ENCODE measurements at places on chromosomes 2 and 18. TPM values are rescaled to one million over a fixed set of nuclear protein-coding genes. Genes with fewer than 3 reads are reported as not detected.
A peak's percentile ranks its signal among the peaks of the same experiment; 100 is the strongest.

Gene CPLX4
- polyA plus RNA-seq, result not detected

Gene OBSL1
- 35.9 TPM for polyA plus RNA-seq

Gene GALNT3
- 0.14 TPM for polyA plus RNA-seq

Gene TUBB6
- polyA plus RNA-seq, result 17.4 TPM

Gene HOXD8
- 52.5 TPM for polyA plus RNA-seq

Gene GATA6
- 0.35 TPM for polyA plus RNA-seq

Gene EML4
- polyA plus RNA-seq, result 3.0 TPM

Gene COL4A3
- polyA plus RNA-seq, result 3.8 TPM

Gene CHST9
- not detected for polyA plus RNA-seq

Gene CRYGD
- polyA plus RNA-seq, result not detected

Gene NAT8
- polyA plus RNA-seq, result not detected

Gene EXOC6B
- polyA plus RNA-seq, result 5.1 TPM

- DNase-seq, result no peak
Observed at GRCh38 chr18:49656073-49656692, 94.3 kb downstream of the LIPG start.

- no peak for DNase-seq
Observed at GRCh38 chr2:231512222-231512621, 18.0 kb downstream of the NMUR1 start.

GRCh38 chr2:7971841-7972240 is 710.0 kb upstream of the ID2 start:
- no peak for DNase-seq

DNA sequence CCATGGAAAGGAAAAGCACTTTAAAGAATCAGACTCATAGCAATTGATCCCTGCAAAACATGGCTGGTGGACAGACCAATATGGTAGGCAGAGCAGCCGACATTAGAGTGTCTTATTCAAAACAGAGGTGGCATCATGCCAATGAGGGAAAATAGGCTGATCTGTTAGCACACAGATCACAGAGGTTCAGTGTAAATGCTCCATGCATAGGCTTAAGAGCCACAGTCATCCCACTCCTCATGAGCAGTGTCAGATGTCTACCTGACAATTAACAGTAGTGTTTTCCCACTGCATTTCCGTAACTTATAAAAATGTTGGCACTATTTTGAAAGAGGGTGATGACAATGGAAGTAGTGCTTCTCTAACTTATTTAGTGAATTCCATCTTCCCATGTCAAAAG is 86.7 kb downstream of the SPATS2L start:
- DNase-seq, result no peak

- peak; percentile 23 for DNase-seq
Observed at GRCh38 chr2:232434091-232434490, 21.9 kb upstream of the ALPI start.

DNA sequence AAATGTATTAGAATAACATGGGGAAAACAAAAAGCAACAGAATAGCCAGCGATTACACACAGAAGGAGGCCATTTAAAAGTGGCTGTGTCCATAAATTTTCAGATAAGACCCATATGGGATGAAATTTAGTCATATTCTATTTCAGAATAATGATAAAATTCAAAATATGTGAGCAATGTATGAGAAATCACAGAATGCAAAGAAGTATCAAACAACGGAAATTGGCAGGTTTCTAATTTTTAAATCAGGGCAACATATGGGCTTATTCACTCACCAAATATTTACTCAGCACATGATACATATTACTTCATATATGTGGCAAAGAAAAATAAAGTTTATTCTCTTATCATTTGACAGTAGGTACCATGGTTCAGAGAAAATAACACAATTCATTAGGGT is 208.5 kb downstream of the GRB14 start:
- no peak for DNase-seq

GRCh38 chr2:200845194-200845593 is 19.3 kb downstream of the CLK1 start:
- DNase-seq, result no peak

DNA sequence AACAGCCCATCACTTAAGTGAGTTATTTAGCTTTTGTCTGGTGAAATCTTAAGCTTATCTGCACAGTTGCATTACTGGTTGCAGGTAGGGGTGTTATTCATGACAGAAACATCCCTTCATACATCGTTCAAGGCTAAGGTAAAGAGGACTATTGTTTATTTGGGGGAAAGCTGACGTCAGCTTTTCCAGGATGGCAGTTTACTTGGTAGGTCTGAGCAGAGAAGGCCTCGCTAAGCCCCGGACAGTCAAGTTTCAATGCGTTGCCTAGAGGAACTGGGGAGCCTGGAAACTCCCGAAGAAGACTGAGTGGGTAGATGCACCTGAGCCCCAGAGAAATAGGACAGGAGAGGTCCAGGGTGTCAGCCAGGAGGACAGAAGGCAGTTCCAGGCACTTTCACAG is 2.2 kb downstream of the RNU4ATAC start:
- no peak for DNase-seq

GRCh38 chr2:166436189-166436588 is 57.9 kb downstream of the SCN7A start:
- no peak for DNase-seq

DNA sequence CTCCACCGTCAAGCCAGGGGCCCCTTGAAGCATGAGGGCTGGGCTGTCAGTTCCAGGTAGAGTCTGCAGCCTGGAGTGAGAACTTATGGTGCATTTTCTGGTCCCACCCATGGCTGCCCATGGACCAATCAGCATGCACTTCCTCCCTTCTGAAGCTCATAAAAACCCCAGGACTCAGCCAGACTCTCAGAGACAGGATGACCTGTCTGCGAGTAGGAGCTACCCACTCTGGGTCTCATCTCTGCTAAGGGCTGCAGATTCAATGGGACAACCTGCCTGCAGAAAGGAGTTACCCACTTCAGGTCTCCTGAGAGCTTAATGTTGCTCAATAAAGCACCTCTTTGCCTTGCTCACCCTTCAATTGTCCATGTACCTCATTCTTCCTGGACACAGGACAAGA is 9.4 kb upstream of the DUSP19 start:
- no peak for DNase-seq

DNA sequence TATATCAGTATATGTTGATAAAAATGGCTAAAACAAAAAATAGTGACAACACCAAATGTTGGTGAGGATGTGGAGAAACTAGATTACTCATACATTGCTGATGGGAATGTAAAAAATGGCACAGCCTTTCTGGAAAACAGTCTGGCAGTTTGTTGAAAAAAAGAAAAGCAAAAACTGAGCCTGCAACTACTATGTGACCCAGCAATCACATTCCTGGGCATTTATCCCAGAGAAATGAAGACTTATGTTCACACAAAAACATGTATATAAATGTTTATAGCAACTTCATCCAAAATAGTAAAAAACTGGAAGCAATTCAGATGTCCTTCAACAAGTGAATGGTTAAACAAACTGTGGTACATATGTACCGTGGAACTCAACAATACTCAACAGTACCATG is 7.5 kb upstream of the KDSR start:
- DNase-seq, result no peak

GRCh38 chr2:159933040-159933726 is 129.2 kb downstream of the PLA2R1 start:
- DNase-seq, result no peak

GRCh38 chr2:112035786-112036185 is 19.3 kb upstream of the TMEM87B start:
- DNase-seq, result no peak

GRCh38 chr18:27735117-27735516 is 441.8 kb downstream of the CDH2 start:
- DNase-seq, result no peak

GRCh38 chr2:15835991-15836688 is 104.2 kb upstream of the MYCN start:
- no peak for DNase-seq

- peak; percentile 44 for DNase-seq
Observed at GRCh38 chr18:34322365-34323289, 97.9 kb upstream of the NOL4 start.

DNA sequence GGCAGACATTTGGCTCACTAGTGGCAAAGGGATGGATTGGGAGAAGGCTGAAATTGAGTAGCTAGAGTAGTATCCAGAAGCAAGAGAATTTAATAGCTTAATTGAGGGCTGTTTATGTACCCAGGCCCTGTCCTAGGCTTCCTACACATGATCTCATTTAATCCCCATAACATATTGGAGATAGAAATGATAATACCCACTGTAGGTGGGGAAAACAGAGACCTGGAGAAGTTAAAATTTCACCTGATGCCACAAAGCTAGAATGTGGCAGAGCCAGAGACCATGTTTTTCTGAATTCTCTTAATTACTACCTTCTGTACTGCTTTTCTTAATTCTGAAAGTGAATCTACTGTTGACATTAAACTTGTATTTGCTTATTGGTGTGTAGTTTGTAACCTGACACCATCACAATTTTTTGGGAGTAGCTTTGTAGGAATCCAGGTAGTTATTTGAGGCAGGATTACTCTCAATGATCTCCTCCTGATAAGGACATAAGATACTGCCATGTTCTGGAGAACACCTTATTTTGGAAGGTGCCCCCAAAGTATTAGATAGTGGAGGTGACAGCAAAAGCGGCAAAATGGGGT is 42.2 kb downstream of the RAB10 start:
- DNase-seq, result no peak

GRCh38 chr18:78596794-78597345 is 382.7 kb upstream of the SALL3 start:
- no peak for DNase-seq

DNA sequence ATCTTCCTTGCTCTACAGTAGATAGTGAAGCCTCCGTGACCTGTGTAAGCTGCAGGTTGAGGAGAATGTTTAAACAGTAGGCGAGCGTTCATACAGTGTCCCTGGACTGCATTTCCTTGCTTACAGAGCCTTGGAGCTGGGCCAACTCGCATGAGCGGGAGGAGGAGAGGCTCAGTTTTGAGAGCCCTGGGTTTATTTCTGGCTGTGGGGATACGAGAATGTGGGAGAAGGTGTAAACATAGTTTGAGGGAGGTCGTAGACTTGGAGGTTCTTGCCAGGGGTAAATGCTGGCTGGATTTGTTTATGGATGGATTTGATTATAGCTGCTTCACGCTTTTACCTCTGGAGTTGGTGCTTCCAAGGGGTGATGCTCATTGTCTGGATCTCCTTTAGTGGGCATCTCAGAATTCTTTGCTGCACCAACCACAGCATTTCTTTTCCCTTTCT is 20.8 kb downstream of the CRIM1 start:
- peak; percentile 65 for DNase-seq

DNA sequence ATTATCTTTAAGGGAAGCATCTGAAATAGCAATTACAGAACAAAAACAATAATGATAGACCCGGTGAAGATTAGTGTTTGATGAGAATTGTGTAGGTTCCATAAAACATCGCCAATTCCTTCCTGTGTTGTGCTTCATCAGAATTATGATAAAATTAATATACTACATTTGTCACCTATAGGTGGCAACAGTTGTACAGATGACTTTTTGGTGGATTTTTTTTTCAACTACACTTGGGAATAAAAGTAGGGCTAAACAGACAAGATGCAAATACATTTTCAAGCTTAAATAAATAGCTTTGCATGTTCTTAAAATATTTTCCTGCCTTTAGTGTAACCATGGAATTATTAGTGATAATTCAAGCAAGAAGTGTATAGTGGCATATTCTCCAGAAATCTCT is 7.0 kb upstream of the LYPD1 start:
- DNase-seq, result no peak

DNA sequence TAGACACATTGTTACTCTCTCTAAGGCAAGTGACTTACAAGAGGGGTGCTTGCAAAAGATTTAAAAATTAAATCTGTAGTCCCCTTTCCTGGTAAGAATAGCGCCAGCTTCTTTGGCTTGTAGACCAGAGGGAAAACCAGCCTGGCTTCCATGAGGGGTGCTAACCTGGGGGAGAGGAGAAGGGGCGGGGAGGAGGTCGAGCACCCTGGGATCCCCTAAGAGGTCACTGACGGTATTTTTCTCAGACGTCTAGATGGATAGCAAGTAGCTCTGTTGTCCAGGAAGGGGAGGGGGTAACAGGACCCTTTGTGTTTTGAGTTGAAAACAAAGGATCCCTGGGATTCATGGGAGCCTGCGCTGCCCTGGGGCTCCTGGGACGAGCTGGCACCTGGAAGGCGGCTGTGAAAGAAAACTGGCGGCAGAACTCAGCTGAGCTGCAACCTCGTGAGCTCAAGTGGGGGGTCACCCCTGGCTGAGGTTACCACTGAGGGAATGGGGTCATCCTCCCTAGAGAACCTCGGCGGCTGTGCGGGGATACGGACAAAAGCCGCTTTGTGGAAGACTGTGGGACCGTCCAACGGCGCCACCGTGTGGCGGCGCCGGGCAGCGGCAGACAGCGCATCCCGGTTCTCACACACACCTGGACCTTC is 37.8 kb upstream of the MRPL19 start:
- DNase-seq, result peak; percentile 66

DNA sequence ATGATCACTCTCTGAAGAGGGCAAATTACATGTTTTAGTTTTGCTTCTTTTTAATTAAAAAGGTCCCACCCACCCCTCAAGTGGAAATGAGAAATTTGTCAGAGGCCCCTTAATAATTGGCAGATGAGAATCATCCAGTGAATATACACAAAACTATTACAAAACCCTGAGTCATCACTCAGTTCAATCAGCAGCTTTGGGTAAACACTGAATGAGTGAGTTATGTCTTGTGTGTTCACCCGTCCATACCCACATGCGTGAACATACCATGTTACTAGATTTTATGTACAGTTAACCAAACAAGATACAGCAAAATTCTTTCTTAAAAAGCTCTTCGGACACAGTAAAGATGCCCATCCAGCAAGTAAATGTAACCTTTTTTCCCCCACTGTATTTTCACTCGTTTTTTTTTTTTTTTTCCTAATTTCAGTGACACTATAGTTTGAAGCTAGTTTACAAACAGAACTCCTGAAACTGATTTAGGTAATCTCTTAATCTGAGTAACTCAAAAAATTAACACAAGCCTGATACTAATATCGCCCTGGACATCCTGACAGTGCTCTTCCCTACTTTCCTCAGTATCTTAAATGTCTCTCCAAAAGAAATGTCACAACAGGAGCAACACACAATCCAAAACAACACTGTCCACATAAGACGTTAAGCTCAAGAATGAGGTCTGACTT is 1.4 kb downstream of the PSME4 start:
- no peak for DNase-seq

- no peak for DNase-seq
Observed at GRCh38 chr18:80178935-80179818, 68.1 kb downstream of the PARD6G start.

DNA sequence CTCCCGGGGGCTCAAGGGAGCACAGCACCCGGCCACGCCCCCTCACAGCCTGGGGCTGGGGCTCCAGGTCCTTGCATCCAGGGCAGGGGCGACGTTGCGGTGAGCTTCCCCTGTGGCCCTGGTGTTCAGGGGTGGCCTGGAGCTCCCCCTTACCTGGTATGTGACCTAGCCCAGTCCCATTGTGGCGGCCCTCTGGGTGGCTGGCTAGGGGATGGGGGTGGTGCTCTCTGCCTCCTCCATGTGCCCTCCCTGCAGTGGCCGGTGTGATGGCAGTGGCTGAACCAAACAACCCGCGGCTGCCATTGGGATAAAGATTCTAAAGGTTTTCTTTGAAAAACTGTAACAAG is 288.3 kb downstream of the RDH14 start:
- DNase-seq, result no peak

- DNase-seq, result no peak
Observed at GRCh38 chr2:43314299-43314927, 88.0 kb upstream of the ZFP36L2 start.

Measured in psoas muscle (tissue), 8 donors.